Mesendoderm (in vitro differentiated cells): ENCODE measurements at places on chromosomes 6 and 20.

GRCh38 chr6:3987053-3987452 is 91.9 kb downstream of the FAM217A start:
- DNase-seq: peak; percentile 71

DNA sequence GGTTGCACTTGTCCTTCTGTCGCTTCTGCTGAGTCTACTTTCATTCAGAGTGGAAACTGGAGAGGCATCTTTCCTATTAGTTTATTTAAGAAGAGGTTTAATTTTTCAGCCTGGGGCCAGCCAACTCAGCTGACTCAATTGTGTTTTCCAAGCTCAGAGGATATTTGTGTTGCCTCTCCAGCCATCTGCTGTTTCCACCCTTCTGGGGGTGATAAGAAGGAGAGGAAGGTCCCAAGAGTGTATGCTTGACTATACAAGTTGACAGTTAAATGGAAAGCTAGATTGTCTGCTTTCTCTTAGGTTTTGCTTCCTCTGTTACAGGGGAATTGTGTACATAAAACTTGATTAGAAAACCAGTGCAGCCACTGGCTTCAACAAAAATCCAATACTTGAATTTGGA is 3.0 kb downstream of the PSMF1 start:
- DNase-seq: no peak

- DNase-seq: peak; percentile 97
Measured at GRCh38 chr6:77650098-77650663, 2.7 kb upstream of the MEI4 start.

GRCh38 chr6:55941702-55942101 is 66.3 kb upstream of the BMP5 start:
- DNase-seq: peak; percentile 6

DNA sequence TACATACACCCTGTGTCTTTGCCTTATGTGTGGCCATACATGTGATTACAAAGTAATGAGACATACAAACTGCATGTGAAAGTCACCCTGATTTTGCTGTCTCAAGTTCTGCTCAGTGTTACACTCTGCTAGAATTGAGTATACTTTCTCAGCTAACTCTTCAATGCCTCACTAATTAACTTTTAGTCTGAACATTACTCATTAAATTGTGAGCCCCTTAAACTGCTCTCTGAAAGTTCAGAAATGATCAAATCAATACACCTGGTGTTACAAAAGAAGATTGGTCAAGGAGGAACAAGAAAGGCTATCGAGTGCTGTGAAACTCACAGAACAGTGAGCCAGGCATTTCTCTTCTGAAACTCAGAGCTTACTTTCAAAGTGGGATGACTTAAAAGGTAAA is 71.3 kb downstream of the MKKS start:
- no peak for DNase-seq

- DNase-seq: peak; percentile 54
Measured at GRCh38 chr20:47502271-47503239, 868 bp downstream of the NCOA3 start.

DNA sequence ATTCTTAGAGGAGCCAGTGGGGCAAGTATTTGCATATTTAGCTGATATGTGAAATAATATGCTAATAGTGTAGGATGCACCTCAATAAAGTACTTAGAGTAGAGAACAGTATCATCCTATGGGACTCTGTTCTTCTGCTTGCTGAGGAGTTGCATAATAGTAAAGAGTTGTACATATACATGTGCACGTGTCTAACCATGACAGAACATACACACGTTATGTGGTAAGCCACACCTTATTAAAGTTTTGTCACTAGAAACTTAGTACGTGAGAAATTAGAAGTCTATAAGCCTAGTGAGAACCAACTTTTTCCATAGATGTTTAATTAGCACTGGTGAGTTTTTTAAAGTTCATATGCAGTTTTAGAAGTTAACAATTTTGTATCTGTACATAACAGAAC is 80.7 kb downstream of the L3MBTL3 start:
- no peak for DNase-seq

DNA sequence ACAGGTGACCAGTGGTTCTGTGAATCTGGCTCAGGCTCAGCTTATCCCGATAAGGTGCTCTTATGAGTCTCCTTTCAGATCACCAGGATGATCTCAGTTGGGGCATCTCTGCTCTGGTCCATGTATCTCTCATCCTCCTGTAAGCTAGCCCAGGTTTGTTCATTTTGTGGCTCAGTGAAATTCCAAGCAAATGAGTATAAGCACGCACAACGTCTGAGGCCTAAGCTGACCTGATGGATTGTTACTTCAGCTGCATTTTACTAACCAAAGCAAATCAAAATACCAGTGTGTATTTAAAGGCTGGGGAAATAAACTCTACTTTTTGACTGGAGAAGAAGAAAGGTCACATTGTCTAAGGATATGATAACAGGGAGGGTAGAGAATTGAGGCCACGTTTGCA is 551.0 kb upstream of the BTBD3 start:
- DNase-seq: no peak

DNA sequence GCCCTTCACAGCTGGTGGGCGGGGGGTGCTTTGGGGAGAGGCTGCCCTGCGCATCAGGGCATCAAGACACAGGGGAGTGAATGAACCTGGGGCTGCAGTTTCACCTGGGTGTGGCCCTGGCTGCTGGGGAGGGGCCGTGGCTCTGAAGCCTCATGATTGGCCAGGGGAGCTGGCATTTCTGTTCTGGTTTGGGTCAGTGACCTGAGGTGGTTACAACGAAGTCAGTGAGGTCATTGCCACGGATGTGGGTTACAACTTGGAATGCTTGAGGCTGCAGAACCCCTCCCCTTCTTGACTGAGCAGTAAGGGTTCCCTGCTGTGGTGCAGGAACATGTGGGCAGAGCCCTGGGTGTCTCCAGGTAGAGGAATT is 3.0 kb downstream of the TCEA2 start:
- peak; percentile 89 for DNase-seq

DNA sequence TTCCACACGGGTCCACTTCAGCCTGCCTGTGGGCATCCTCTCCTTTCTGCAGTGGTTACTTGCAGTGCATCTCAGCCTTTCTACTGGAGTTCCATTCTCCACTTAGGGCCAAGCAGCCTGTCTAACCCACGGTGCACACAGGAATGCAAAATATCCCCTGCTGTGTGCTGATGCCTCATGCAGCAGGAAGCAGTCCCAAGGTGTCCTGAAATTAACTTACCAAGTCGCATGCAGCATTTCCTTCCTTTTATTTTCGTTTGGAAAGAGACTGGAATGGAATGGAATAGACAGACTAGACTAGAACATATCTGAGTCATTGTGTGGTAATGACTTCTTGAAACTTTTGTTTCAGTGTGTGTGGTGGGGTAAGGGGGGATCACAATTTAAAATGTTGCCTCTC is 25.9 kb upstream of the FOXQ1 start:
- DNase-seq: peak; percentile 30

DNA sequence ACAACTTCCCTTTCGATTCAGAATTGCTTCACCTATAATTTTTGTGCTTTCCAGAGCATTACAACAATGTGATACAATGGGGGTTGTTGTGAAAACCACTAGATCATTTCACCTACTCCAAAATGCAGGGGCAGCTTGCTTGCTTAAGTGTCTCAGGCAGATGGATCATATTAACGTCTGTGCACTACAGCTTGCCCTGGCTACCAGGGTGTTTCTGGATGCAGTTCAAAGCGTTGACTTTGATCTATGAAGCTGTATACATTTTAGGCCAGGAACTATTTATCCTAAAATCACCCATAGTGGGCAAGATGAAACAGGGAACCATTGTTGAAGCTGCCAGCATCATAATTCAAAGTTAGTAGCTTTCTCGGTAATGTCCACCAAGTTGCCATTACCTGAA is 339.5 kb upstream of the HSF2 start:
- DNase-seq: no peak

- DNase-seq: no peak
Measured at GRCh38 chr6:52390361-52390727, 28.4 kb downstream of the PAQR8 start.

- DNase-seq: no peak
Measured at GRCh38 chr6:151029970-151030369, 164.5 kb downstream of the MTHFD1L start.

DNA sequence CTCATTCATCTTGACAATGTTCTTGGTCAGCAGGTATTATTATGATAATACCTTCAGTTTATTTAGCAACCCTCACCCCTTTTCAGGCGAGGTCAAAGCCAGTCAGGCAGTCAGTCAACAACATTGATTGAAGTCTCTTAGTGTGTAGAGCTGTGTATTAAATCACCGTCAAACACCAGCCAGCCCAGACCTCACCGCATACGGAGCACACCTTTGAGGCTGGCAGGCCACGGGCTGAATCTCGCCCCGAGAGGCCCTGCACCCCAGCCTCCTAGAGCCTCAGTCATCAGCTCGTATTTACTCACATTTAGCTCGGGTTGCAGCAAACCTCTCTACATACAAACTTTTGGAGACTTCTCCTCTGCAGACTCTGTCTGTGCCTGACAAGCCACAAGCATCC is 36.0 kb upstream of the FOXA2 start:
- no peak for DNase-seq

DNA sequence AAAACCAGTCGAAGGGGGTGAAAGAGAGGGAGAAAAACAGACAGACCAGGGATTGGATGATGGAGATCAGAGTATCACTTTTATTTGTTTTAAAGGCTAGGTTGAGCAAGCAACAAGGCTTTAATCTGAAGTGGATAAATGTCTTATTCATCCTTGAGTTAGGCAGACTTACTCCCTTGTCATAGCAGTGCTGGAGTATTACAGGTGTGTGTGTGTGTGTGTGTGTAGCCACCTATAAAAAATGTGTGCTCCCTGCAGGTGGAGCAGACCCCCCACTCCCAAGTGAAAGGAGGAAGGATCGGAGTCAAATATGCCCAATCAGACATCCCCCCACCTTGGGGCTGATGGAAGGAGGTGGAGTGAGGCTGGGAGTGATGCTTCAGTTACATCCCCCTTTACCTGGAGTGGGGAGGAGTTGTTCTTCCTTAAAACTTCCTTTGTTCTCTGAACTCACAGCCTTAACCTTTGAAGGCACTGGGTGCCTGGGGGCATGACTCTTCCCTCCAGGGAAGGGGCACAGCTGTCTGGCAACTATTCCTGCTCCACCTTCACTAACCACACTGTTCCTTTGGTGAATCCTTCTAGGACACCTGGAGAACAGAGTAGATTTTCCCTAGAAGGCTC is 27.3 kb downstream of the PTK7 start:
- peak; percentile 89 for DNase-seq
